Foreskin keratinocyte (primary cell): ENCODE measurements at places on chromosomes 4 and X.
A peak's percentile ranks its signal among the peaks of the same experiment; 100 is the strongest.

GRCh38 chr4:179467878-179468277, 2025.6 kb upstream of the AGA start:
- no peak for DNase-seq

GRCh38 chr4:37400241-37400881, 155.8 kb downstream of the NWD2 start:
- no peak for DNase-seq

- no peak for DNase-seq
These were observed 110.7 kb downstream of the GNL3L start for GRCh38 chrX:54640736-54641135.

- DNase-seq = no peak
These were observed 5.3 kb upstream of the COMMD8 start for GRCh38 chr4:47468706-47469365.

DNA sequence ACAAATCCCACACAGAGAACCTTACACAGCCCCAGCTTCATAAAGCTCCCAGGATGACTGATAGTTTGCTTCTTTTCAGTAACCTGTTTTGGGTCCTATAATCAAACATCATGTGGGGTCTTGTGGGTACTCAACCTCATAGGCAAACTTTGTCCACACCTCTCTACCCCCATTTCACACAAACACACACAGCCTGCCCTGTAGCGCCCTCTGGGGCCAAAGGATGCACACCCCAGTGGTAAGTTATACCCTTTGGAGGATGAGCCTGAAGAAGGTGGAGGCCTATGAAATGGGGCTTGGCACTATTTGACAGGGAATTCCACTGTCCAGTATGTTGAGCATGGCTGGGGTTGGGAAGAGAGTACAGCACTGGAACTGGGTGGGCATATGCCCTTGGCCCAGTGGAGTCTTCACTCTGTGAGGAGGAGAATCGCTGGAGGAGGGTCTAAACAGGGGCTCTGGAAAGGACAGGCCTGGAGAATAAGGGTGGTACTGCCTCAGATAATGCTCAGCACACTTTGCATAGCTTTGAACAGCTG, 30.5 kb upstream of the COL25A1 start:
- DNase-seq = no peak

DNA sequence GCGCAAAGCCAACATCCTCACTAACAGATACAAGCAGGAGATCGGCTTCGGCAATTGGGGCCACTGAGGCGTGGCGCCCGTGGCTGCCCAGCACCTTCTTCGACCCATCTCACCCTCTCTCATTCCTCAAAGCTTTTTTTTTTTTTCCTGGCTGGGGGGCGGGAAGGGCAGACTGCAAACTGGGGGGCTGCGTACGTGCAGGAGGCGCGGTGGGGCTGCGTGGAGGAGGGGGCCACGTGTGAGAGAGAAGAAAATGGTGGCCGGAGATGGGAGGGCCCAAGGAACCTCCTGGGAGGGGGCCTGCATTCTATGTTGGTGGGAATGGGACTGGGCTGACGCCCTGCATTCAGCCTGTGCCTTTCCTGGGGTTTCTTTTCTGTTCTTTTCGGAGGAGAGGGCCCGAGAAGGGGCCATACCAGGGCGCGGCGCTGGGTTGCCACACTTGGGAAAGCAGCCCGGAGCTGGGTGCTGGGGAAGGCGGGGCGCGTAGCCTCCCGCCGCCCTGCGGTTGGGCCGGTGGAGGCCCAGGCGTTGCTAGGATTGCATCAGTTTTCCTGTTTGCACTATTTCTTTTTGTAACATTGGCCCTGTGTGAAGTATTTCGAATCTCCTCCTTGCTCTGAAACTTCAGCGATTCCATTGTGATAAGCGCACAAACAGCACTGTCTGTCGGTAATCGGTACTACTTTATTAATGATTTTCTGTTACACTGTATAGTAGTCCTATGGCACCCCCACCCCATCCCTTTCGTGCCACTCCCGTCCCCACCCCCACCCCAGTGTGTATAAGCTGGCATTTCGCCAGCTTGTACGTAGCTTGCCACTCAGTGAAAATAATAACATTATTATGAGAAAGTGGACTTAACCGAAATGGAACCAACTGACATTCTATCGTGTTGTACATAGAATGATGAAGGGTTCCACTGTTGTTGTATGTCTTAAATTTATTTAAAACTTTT, 4.5 kb downstream of the MID1IP1 start:
- DNase-seq = peak; percentile 36

DNA sequence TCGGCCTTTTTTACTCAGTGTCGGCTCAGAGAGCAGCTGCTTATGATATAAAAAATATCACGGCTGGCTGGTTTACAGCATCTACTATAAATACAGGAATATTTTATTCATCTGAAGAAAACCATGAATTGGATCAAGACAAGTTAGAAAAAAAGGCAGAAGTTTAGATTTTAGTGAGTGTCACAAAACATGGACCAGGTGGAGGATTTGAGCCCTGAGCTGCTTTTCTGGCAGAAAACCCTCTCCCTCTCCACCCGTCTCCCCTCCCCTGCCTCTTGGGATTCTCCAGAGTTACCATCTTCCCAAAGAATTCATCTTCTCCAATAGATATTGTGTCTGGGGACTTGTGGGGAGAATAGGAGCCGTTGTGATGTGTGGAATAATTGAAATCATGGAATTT, 142.8 kb upstream of the RAI2 start:
- no peak for DNase-seq

DNA sequence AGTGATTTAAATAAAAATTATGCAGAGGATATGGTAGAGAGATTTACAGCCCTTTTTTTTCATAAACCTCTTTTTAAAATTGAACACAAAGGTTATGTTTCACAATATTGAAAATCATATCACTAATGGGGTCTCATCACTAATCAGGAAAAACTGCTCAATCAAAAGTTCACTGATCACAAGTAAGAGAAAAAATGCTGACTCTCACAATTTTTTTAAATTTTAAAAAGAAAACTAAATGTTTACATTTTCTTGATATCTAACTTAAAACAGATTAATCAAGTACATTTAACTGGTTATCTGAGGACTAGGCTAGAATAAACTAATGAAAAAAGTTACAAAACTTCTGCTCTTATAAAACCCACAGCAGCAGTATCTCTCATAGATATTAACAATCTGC, 8.5 kb downstream of the LAMTOR3 start:
- DNase-seq = no peak

- no peak for DNase-seq
These were observed 3.5 kb upstream of the HTR2C start for GRCh38 chrX:114580336-114580735.

DNA sequence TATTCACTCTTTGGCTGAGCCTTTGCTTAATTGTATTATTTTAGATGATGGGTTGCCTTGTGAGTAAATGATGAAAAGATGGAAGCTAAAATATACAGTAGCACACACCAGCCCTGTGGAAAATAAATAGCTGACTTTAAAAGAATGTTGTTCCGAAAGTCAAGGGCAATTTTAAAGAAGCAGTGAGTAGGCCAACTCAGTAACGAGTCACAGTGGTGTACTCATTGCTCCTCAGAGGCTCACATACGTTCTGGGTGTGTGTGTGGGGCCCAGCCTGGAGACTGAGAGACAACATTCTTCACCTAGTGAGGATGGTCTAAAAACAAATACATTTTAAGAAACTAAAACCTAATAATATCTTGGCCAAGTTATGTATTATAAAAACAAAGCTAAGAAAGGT, 640.3 kb downstream of the TRIML1 start:
- DNase-seq = no peak

DNA sequence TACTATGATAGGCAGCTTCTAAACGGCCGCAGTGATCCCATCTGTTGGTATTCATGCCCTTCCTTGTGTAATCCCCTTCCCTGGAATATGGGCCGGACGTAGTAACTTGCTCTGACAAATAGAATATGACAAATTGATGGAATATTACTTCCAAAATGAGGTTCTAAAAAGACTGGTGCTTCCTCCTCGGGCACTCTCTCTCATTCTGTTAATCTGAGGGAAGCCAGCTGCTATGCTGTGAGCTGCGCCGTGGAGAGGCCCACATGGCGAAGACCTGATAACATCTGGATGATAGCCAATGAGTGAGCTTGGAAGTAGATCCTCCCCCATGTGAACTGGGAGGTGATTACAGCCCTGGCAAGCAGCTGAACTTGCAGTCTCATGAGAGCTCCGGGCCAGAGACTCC, 27.2 kb upstream of the SLC25A4 start:
- DNase-seq = no peak

DNA sequence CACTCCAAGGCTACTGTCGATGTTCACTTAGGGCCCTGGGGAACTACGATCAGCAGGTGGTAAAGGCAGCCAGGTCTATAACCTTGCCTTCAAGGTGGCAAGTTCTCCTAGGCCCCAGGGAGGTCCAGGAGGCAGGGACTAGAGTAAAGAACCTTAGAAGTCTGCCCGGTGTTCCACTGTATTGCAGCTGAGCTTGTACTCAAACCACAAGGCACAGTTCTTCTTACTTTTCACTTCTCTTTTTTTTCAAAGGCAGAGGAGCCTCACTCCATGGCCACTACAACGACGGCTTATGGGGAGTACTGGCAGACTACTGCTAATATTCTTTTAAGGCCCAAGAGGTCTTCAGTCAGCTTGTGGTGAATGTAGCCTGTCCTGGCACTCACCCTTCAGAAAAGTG, 78.8 kb upstream of the GPR174 start:
- no peak for DNase-seq

DNA sequence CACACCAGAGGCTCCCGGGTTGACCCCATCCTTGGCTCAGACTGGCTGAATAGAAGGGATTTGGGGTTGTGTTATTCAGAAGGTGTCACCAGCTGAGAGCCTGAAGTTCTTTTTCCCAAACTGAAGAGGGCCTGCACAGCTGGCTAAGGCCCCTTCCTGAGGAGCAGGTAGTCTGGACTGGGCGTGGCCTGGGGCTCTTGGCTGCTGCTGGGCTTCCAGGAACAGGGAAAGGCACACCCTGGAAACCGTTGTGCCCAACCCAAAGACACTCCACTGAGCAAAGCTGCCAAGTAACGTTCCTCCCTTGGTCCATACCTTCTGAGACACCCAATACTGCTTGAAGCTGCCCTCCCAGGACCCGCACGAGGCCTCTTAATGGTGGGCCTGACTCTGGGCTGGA, 8.3 kb upstream of the CXCR3 start:
- DNase-seq = no peak

GRCh38 chrX:137178392-137178791, 144.6 kb upstream of the GPR101 start:
- DNase-seq = no peak

DNA sequence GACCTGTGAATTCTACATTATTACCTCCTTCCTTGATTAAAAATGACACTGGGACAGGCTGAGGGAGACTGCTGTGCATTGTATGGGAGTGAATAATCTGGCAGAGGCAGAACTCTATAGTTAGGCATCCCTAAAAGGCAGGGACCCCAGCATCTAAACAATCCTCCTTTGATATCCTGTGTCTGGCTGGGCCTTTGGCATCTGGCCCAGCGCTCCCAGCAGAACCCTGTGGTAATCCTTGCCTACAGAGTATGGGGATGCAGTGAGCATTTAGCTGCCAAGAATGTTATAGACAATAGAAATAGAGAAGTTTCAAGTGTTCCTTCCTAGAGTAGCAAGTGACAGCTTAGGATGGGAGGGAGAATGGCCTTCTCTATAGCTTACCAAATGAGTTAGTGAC, 38.5 kb downstream of the ZCCHC12 start:
- DNase-seq = no peak

DNA sequence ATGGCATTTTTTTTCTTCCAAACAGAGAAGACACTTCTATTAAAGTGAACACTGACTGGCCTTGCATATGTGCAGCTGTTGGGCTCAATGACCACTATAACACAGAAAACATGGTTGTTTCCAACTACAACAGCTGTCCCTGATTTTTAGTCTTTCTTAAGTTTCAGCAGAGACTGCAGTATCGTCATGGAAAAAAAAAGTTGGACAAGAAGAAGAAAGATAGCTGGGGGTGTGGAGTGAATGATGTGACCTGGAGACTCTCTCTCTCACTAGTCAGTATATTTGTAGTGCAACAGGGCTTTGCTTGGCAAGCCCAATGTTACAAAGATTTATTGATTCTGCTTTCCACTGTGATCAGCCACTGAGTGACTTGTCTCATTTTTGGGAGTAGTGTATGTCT, 29.5 kb upstream of the C4orf54 start:
- no peak for DNase-seq

- DNase-seq = peak; percentile 89
These were observed at the start of the genes AIMP1 and TBCK for GRCh38 chr4:106315968-106316772. TSS of gene AIMP1 (plus strand) at chr4:106316550. CDS start at chr4:106325010, 8,460 bp downstream. TSS of gene TBCK (minus strand) at chr4:106316209. CDS start at chr4:106308960, 7,249 bp downstream.

GRCh38 chr4:35818520-35818919, 425.8 kb downstream of the ARAP2 start:
- DNase-seq = peak; percentile 32

- DNase-seq = peak; percentile 94
These were observed 18.0 kb downstream of the HPSE start for GRCh38 chr4:83316459-83317165.

DNA sequence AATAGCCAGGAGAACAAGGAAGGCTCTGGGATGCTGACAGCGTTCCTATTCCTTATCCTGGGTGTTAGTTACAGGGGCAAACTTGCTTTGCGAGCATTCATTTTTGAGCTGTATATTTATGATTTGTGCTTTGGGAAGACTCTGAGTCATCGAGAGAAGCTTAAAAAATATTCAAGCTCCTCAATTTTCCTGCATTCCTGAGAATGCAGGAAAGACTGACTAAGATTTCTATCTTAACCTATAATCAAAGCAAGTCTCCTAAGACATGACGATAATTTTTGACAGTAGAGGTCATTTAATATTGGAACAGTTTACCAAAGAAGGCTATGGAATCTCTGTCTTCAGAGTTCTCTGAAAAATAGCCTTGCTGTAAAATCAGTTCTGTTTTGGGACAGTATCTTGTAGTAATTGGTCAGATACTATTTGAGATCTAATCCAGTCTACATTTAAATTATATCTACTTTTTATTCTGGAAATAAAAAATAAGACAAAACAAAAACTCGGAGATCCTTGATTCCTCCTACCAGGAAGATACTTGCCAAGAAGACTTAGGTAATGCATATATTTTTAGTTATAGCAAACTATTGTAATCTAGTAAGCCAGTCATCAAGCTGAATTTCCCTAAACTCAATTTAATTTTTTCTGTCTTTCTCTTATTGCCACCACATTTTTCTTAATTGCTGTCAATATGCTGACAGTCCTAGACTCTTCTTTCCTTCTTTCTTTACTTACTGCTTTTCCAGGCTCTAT, 31.7 kb downstream of the BBS12 start:
- DNase-seq = no peak

DNA sequence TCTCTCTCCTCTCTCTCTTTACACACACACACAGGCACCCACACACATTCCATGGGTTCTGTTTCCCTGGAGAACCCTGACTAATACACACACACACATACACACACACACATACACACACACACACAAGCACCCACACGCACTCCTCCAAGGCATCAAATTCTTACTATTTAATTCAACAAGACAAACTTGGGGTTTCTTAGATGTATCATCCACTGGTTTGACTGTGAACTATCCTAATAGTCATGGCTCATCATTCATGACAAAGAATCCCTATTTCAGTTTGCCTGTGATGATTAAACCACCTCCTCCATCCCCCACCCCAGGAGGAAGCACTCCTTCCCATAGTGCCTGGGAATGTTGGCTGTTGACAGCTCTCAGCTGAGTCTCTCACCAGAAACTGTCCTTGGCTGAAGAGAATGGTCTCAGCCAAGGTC, 98.2 kb downstream of the USP46 start:
- DNase-seq = peak; percentile 94

- DNase-seq = no peak
These were observed 22.3 kb upstream of the HERC3 start for GRCh38 chr4:88570001-88570400.

- no peak for DNase-seq
These were observed 84.3 kb downstream of the PDLIM5 start for GRCh38 chr4:94536049-94536448.

GRCh38 chr4:5477613-5478012, 230.7 kb downstream of the EVC2 start:
- DNase-seq = no peak

- DNase-seq = peak; percentile 82
These were observed 67.1 kb downstream of the USP38 start for GRCh38 chr4:143251779-143252178.
